ENCODE measurements at places on chromosomes 11 and 22.

- no peak for DNase-seq
Observed at GRCh38 chr11:61140416-61140815, 20.8 kb downstream of the VPS37C start.

DNA sequence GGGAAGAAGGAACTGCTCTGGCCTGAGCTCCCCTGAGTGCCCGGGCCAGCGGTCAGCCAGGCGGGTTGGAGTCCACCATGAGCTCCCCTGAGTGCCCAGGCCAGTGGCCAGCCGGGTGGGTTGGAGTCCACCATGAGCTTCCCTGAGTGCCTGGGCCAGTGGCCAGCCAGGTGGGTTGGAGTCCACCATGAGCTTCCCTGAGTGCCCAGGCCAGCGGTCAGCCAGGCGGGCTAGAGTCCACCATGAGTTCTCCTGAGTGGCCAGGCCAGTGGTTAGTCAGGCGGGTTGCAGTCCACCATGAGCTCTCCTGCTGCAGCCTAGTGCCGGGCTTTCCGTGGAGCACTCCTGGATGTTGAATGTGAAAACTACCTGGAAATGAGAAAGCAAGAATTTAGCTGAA lies 844.0 kb downstream of the TBC1D22A start:
- DNase-seq: no peak

DNA sequence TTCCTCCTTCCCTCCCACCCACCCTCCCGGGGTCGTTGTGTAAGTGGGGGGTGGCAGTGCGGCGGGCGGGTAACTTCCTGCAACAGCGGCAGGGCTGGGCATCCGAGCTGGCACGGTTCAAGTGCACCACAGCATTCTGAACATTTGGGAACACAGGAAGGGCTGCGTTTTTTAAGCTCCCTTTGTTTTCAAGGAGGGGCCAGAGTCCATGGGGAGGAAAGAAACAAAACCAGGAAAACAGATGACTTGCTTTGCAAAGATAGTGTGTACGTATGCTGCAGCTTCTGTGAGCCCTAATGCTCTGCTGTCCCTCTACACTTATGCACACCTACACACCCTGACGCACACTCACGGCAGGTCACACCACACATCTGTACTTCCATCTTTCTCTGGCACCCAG lies 152.5 kb downstream of the FBXO7 start:
- DNase-seq: no peak

DNA sequence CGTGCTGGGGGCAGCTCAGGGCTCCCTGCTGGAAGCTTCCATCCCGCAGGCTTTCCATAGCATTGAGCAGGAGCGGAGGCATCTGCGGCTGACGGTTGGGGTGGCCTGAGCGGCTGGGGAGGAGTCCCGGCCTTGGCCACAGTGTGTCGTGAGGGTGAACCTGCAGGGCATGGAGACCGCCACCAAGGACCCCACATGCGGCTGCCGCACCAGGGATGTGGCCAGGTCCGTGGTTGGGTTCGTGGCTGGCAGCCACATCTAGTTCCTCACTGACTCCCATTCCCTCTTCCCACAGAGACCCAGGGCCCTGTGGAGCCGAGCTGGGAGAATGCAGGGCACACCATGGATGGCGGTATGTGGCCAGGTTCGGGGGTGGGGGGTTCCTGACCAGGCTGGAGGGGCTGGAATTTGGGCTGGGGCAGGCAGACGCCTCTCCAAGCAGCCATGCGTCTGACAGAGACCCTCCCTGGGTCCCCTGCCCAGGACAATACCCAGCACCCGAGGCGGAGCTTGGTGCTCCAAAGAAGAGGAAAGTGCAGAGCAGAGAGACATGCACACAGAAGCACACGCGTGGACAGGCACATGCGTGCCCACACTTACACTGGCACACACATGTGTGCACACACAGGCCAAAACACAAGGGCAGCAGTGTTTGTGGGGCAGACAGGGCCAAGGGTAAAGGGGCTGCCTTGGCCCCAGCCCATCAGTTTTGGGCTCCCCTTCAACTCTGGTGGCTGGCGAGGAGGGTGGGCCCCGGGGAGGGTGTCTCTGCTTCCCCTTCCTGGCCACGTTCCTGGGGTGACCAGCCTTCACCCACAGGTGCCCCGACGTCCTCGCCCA lies 2.7 kb downstream of the MUC5B start:
- DNase-seq: no peak

DNA sequence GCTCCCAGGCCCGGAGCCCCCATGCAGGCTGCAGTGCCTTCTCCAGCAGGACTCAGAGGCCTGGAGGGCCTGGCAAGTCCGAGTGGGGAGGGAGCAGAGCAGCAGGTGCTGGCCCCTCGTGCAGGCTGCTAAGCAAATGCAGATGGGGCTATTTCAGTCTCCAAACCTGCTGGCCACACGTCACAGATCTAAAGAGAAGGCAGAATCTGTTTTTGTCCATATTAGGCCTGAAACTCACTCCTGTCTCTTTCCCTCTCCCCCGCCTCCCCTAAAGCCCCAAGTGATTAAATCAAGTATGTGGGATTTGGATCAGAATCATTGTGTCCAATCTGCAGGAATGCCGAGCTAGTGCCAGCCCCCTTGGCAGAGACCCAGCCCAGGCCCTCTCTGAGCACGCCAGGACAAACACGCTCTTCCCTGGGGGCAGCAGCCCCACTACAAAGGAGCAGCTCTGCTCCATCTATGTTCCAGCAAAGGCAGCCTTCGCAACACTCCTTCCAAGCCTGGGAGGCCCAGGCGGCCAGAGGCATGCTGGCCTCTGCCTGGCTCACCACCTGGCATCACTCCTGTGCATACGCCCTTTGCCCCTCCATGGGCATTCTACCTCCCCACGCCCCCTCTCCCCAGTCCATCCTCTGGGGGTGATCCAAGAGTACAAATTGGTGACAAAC lies 26.5 kb downstream of the RPL27A start:
- DNase-seq: no peak

DNA sequence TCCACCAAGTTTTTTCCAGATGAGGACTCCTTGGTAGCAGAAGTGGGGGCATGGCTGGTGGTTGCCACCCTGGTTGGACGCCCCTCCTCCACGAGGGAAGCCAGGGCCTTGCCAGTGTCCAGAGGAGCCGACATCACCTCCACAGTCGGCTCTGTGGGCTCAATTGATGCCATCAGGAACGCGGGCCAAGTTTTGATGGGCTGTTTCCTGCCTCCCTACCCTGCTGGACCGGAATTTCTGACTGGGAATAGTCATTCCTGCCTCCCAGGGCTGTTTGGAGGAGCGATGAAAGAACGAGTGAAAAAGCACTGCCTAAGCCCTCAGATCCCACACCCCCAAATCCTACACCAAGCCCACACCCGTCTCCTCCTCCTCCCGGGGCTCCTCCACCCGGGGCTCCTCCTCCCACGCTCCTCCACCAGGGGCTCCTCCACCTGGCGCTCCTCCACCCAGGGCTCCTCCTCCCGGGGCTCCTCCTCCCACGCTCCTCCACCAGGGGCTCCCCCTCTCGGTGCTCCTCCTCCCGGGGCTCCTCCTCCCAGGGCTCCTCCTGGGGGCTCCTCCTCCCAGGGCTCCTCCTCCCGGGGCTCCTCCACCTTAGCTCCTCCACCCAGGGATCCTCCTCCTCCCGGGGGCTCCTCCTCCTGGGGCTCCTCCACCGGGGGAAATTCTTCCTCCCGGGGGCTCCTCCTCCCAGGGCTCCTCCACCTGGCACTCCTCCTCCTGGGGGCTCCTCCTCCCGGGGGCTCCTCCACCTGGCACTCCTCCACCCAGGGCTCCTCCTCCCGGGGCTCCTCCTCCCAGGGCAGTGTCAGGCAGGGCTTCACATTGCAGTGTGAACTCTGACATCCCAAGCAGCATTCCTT lies 10.0 kb upstream of the PRR5 start:
- no peak for DNase-seq

DNA sequence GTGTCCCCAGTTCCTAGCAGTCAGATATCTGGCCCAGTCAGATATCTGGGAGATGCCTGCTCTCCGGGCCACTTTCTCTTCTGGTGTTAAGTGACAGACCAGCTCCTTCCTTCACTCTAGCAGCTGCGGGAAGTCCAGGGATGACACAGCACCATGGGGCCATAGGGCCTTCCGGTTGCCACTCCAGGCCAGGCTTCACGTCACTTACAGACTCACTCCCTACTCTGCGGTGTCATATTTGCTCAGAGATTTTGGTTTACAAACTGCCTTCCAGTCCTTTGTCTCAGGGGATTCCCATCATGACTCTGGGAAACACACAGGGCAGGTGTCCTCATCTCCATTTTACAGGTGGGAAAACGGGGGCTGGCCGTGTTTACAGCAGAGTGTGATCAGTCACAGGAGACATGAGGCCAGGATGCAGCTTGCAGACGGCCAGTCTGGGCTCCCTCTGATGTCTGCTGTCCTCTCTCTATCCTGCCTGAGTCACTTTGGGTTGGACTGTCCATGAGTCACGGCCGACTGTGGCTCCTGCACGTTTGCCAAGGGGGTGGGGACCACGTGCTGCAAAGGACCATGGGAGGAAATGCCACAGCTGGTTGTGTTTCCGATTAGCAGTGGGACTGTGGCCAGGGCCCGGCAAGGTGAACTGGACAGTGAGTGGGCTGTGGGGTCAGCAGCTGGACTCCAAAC lies 8.2 kb upstream of the TBC1D22A start:
- DNase-seq: no peak

GRCh38 chr22:20859615-20860014 lies 808 bp downstream of the SNAP29 start:
- no peak for DNase-seq

- no peak for DNase-seq
Observed at GRCh38 chr11:128644576-128644975, 49.3 kb upstream of the FLI1 start.

- DNase-seq: no peak
Observed at GRCh38 chr11:22343371-22344032, 5.3 kb downstream of the SLC17A6 start.

DNA sequence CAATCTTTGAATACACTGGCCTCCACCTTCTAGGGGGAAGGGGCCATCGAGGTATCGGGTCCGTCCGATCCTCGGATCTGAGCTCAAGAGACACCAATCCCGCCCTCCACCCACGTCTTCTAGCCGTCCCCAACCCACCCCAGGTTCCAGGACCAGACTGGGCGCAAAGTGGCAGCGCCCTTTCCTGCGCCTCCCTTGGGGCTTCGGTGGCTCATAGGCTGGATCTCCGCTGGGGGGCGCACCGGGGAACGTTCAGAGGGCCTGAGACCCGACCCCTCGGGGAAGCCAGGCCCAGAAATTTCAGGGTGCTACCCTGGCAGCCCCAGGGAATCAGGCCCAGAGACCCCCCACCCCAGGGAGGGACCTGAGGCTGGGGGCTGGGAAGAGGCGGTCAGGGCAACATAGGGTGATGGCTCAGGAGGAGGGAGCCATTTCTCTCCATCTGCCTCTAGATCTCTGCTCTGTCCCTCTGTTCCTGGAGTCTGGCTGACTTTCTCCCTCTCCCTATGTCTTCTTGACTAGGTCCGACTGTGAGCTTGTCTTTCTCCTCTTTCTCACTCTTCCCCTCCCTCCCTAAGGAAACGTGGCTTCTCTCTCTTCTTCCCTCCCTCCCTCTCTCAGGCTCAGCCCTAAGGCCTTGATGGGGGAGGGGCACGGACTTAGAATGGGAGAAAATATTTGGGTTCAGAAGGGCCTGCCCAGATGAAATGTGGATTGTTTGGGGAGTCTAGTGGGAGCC lies 1.1 kb downstream of the CREB3L1 start:
- no peak for DNase-seq

DNA sequence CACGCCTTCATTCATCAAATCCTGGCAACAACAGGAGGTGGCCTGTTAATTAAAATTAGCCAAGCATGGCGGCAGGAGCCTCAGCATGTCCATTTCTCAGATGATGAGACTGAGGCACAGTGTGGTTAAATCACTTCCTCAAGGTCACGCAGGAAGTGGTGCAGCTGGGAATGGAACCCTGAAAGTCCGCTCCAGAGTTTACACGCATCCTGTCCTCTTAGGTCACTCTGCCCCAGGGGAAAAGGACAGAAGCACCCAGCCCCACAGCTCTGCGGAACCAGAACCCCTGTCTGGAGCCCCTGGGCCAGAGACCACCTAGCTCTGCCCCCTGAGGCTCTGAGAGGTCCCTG lies 19.6 kb downstream of the RPL3 start:
- DNase-seq: no peak

DNA sequence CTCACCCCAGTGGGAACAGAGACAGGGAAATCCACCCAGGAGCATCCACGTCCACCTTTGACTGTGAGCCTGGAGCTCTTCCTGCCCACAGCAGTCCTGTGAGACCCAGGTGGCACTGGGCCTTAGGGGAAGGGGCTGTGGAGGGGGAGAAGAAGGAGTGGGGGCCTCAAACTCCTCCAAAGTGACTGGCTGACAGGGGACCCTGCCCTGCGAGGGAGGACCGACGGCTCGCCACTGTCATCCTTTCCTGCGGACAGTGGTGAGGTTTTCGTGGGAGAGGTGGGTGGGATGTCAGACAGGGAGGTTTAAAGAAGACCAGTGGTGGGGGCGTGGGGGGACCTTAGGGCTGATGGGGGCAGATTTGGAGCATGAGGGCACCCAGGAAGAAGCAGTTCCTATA lies 92.5 kb upstream of the LMO1 start:
- DNase-seq: no peak

- DNase-seq: no peak
Observed at GRCh38 chr11:57323167-57323854, 1.4 kb downstream of the TNKS1BP1 start.

DNA sequence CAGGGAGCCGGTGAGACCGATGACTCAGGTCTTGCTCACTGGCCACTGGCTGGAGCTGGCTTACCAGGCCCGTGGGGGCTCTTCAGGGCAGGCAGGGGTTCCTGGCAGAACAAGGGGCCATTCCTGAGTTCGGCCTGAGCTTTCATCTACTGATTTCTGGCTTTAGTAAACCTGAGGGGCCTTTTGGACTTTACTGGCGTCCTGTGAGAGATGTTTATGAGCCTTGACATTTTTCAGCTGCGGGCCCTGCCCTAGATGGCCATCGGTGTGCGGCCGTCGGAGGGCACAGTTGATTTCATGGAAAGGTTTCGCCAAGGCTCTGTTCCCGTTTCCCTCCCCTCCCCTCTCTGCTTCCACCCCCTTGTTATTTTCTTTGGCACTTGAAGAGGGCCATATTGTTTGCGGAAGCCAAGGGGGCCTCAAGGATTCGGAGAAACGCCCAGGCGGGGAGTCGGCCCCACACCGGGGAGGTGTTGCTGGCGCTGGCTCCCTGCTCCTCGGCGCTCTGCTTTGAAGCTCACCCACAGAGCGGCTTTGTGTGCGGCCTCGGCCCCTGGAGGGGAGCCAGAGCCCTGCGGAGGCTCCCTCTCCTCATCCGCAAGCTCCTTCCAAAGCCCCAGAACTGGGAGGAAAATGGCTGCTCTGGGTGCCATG lies 17.7 kb downstream of the ELF5 start:
- no peak for DNase-seq

GRCh38 chr22:29625090-29625825 lies 21.8 kb downstream of the NF2 start:
- DNase-seq: no peak

- no peak for DNase-seq
Observed at GRCh38 chr11:45812581-45813548, 7.9 kb downstream of the SLC35C1 start.
